ENCODE measurements at places on chromosomes 3 and 15.

GRCh38 chr3:11305509-11305908, 33.3 kb downstream of the ATG7 start:
- no peak for DNase-seq

- no peak for DNase-seq
Observed at GRCh38 chr3:59101231-59101736, 51.5 kb upstream of the CFAP20DC start.

DNA sequence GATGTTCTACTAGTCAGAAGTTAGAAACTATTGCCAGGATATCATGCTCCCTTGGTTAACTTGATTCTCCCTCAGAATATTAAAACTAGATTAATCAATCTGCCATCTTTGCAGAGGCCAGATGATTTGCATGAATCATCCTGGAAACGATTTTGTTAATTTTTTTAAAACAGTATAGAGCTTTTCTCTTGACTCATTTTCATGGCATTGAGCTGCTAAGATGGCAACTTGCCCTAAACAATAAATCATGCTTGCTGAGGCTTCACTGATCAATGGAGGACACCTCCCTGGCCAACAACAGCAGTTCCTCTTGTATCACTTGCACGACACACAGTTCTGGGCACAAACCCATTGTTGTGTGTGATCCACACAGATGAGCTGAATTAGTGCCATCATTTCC, 109.1 kb downstream of the COL6A6 start:
- DNase-seq = no peak

DNA sequence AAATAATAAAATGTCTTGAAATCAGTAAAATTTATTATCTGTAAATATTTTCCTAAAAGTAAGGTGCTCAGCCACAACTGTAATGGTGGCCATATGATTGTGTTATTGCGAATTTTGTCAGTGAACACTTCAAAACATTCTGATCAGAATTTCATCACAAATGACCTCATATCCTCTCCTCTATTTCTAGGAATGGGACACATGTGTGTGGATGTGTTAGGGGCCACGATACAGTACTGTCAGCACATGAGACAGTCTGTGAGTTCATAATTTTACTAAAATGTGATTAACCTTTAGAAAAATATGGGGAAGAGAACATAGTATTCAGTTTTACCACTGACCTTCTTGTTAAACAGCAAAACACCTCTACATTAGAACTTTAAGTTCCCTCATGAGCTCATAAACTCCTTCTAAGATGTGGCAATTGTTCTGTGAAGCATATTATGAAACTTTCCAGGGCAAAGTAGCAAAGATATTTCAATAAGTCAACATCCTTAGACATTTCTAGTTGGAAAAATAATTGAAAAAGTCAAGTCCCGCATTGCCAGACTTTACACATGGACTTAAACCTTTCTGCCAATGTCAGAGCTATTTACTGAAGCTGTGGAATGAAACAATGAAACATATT, 158.2 kb upstream of the ABI3BP start:
- no peak for DNase-seq

- DNase-seq = no peak
Observed at GRCh38 chr3:10277115-10277625, 15.6 kb downstream of the GHRL start.

GRCh38 chr15:38698254-38698653, 133.6 kb upstream of the RASGRP1 start:
- no peak for DNase-seq

- DNase-seq = no peak
Observed at GRCh38 chr3:102141928-102142239, 292.6 kb downstream of the NFKBIZ start.

- no peak for DNase-seq
Observed at GRCh38 chr3:133125171-133125570, 87.0 kb downstream of the TMEM108 start.

- DNase-seq = no peak
Observed at GRCh38 chr15:38685686-38686339, 121.2 kb upstream of the RASGRP1 start.

GRCh38 chr3:182111967-182112366, 400.2 kb downstream of the SOX2 start:
- DNase-seq = no peak

GRCh38 chr15:101479851-101480612, 9.5 kb downstream of the PCSK6 start:
- DNase-seq = no peak

GRCh38 chr3:142337994-142338393, 109.8 kb downstream of the XRN1 start:
- no peak for DNase-seq

DNA sequence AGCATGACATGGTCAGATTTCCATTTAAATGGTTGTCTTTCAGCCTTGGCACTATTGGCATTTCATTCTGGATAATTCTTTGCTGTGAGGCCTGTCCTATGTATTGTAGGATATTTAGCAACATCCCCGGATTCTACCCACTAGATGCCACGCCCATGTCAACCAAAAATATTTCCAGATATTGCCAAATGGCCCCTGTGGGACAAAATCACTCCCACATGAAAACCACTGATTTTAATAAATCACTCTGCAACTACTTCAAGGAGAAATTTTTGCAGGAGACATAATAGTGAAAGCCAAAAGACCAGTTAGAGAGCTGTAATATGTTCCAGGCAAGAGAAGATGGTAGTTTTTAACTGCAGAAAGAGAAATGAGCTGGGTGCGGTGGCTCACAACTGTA, 55.9 kb upstream of the RARB start:
- DNase-seq = no peak

DNA sequence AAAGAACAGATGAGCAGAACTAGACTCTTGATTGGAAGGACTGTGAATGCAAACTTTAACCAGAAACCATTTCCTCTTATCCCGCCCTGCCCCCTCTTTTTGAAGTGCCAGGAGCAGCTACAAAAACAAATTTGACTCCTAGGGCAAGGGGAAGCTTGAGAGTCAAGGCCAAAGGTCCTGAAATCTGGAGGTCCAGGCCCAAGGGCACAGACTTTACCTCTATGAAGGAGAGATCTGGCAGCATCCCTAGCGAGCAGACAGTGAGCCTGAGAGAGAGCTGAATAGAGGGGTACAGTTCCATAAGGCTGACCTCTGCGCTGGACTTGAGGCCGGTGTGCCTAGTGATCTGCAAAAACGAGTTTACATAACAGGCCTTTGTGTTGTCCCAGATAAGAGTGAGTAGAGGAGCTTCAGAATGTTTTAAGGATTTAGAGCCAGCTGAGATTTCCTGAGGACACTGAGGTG, 5.1 kb downstream of the RAB43 start:
- no peak for DNase-seq

DNA sequence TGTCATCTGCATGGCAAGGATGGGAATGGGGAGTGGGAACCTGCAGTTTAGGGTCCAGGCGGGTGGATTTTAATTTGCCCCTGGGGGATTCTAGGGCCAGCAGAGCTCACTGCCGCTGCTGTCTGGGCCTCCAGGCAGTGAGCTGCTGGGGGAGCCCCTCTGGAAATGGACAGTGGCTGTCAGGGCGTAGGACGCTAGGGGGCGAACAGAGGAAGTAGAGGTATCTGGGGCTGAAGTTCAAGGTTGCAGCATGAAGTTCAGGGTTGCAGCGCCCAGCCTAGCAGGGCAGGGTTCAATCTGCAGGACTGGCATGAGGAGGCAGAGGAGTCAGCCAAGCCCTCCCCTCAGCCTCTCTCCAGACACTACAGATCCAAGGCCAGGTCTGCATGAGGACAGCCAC, 49.5 kb downstream of the APBA2 start:
- no peak for DNase-seq

- no peak for DNase-seq
Observed at GRCh38 chr15:67850994-67851571, 11.2 kb upstream of the RNU6-1 start.

DNA sequence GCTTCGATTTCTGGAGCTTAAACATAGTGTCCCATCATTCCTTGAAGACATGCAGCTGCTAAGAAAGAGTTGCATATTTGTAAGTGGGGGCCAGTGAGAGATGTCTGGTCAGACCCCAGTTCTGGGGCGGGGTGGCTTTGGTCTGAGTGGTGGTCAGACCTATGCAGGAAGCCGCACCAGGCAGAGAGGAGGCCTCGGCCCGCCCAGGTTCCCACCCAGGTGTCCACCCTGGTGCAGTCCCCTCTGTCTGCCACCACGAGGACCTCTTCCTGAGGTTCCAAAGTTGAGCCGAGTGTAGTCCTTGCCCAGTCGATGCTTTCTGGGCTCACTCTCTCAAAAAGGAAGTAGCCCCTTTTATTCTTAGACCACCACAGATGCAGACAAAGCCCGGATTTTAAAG, 122.6 kb upstream of the DLG1 start:
- DNase-seq = no peak

- DNase-seq = no peak
Observed at GRCh38 chr3:180571831-180572598, 29.9 kb upstream of the TTC14 start.

All from stimulated activated CD4-positive, alpha-beta T cell treated with anti-CD3 and anti-CD28 coated beads, TNF-alpha, amount 100 ng/mL, for 24 hours (primary cell).